ENCODE measurements at places on chromosomes 16 and 17. TPM values are rescaled to one million over a fixed set of nuclear protein-coding genes. Genes with fewer than 3 reads are reported as not detected.

GRCh38 chr16:11264155-11264832 is 4.8 kb downstream of the TNP2 start:
- DNase-seq = no peak

DNA sequence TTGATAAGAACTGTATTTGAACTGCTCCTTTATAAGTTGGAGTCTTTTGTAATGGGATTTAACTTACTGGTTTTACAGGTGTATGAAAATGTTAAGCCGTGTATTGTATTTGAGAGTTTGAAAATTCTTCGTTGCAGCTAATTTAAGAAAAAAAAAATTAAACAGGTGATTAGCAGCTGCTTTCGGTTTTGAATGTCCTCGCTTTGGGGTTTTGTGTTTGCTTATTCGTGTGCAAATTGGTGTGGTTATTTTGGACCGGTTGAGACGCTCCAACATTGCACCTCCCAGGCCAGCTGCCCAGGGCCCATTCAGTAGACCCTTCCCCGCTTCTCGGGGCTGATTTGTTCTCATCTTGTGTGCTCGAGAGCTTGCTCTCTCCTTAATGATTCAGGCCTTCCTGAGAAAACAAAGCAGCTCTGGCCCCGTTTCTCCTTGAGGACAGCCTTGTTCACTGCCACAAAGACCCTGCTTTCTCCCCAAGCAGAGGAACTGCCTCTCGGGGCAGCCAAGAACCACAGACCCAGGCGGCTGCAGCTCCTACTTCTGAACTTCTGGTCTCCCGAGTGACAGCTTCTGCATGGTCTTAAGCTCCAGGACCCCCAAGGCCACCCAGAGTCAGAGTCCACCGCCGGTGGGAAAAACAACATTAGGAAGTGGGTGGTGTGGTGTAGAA is 100.5 kb downstream of the MSI2 start:
- no peak for DNase-seq

DNA sequence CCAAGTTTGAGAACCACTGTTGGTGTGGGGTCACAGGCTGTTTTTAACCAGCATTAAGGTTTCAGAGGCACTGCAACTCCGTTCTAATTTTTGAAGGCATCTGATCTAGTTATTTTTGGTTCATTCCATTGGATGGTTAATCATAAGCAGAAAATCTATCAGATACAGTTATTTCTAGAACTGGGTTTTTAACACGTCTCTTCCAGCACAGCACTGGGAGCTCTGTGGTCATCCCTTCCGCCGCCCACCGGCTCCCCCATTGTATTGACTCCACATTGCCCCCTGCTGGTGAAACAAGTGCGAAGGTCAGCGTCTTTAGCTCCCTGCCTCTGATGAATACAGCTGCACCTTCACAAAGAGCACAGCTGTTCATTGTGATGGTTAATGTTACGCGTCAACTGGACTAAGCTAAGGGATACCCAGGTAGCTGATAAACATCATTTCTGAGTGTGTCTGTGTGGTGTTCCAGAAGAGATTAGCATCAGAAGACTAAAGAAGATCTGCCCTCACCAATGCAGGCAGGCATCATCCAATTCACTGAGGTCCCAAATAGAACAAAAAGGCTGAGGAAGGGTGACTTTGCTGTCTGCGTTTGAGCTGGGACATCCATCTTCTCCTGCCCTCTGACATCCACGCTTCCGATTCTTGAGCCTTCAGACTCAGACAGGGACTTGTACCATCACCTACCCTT is 8.5 kb downstream of the CCL18 start:
- no peak for DNase-seq

- DNase-seq = no peak
These were observed 118.4 kb upstream of the NOG start for GRCh38 chr17:56475116-56475515.

MFAP4 gene
- not detected for total RNA-seq

DNA sequence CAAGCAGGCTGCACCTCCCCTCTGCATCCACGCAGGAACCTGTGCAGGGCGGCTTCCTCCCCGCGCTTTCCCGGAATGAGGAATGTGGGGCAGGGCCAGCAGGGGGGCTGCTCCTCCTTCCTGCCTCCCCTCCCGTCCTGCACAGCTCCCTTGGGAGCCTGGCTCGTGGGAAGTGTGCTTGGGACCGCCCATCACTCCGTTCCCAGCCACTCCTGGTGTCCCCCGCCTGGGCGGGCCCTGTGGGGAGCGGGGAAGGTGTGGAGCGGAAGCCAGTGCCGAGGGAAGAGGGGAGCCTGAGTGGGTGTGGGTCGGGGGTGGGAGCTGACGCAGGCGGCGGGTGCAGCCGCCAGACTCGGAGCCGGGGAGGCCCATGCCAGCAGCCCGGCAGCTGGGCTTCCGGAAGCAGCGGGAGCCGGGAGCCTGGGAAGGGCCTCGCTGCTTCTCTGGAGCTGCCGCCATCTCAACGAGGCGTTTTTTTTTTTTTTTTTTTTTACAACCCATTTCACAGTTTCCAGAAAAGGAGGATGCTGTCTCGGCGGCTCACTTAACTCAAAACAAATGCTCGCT is 24.1 kb downstream of the BAHCC1 start:
- no peak for DNase-seq

- no peak for DNase-seq
These were observed 24.0 kb downstream of the PDIA2 start for GRCh38 chr16:306911-307370.

CDRT15L2 gene
- total RNA-seq = not detected

SETD6 gene
- 20.7 TPM for total RNA-seq

GRCh38 chr16:68396481-68396880 is 51.8 kb downstream of the SMPD3 start:
- peak; percentile 29 for DNase-seq

- no peak for DNase-seq
These were observed 58.2 kb downstream of the PECAM1 start for GRCh38 chr17:64332502-64332901.

TGFB1I1 gene
- 5.6 TPM for total RNA-seq

DNA sequence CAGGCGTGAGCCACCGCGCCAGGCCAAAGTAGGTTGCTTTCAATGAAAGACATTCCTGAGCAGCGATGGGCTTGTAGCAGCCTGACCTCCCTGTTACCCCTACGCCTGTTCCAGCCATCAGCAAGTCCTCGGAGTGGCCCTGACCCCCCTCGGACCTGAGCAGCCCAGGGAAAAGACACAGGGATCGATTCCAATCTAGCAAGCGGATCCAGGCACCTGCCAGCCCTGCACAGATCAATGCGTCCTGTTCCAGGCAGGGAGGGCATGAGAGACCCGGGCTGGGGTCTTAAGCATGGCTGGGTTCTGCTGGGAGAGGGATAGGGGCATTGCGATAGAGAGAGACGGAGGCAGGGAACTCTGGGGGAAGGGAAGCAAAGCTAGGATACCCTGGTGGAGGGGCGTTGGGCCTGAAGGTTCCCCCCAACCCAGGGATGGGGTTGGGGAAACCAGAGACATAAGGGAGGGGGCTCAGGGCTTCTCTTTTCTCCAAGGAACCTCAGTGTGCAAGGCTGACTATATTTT is 21.9 kb downstream of the SRCIN1 start:
- DNase-seq = no peak

PRKCB gene
- total RNA-seq = 137 TPM

DNA sequence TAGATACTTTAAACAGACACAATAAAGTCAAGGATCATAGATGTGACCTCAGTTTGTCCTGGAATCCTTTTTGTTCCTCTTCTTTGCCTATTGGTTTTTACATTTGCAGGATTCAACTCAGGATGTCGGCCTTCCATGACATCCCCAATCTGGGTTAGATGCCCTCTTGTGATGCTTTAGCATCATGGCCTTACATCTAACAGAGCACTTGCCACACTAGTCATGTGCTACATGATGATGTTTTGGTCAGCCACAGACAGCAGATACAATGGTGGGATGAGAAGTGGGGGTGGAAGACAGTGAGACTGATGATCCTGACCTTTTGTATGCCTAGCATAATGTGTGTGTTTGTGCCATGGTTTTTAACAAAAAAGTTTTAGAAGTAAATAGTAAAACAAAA is 1.8 kb upstream of the SYNRG start:
- DNase-seq = no peak

DNA sequence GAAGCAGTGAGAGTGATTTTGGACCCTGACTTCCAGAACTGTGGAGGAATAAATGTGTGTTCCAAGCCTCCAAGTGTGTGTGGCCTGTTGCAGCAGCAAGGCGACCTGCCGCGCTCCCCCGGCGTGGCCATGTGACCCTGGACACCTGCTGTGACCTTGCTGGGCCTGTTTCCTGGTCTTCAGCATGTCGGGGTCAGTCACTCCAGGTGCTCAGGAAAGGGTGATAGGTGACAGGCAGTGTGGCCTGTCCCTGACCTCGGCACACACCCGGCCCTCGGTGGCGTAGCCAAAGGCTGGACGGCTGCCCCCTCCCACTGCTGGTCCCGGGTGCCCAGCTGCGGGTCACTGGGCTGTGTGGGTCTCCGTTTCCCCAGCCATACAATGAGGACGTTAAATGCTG is 31.8 kb upstream of the ZNF469 start:
- no peak for DNase-seq

- DNase-seq = no peak
These were observed 61.5 kb downstream of the DHRS7C start for GRCh38 chr17:9729735-9730420.

DNA sequence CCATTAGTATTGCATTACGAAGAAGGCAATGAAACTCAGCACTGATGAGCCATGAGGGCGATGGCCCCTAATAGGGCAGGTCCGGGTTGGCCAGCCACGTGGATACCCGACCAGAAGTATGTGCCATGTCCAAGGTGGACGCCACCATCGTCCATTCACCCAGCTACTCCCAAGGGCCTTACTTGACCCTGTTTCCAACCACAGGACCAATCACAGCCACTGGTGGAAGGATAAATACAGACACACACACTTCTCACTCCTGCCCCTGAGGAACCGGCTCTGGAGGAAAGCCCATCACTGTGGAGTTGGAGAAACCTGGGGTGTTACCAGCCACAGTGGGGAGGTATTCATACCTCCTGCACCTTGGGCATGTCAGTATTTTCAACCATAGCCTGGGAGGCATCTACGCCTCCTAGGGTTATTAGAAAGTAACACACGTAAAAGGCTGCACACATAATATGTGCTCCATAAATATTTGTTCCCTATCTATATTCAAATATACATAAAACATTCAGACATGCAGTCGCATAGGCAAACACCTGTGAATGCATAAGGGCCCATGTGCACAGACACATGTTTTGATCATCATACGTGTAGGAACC is 5.4 kb upstream of the ITGA3 start:
- no peak for DNase-seq

CCL2 gene
- not detected for total RNA-seq

- no peak for DNase-seq
These were observed 46.1 kb upstream of the BPTF start for GRCh38 chr17:67779098-67779672.

SEPHS2 gene
- total RNA-seq = 21.4 TPM

GRCh38 chr16:66367968-66368891 is 1.7 kb downstream of the CDH5 start:
- no peak for DNase-seq

RTN4RL1 gene
- total RNA-seq = 0.90 TPM

DNA sequence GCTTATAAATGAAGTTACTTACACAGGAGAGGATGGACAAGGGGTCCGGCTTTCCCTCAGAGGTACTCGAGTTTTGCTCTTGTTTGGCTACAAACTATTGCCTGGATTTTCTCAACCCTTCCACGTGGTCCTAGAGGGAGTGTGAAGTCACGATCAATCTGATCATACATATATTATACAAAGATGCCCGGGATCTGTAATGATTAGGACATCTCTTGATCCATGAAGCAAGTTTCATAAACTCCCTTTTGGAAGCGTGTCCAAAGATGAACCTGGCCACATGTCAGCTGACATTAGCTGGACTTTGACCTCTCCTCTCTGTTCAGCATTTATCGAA is 2.3 kb upstream of the CDH11 start:
- no peak for DNase-seq

Measured in T-helper 17 cell (primary cell).